ENCODE measurements at places on chromosomes 2 and 18. TPM values are rescaled to one million over a fixed set of nuclear protein-coding genes. Genes with fewer than 3 reads are reported as not detected.
A peak's percentile ranks its signal among the peaks of the same experiment; 100 is the strongest.

The IL1B gene
- total RNA-seq = not detected

The HMSD gene
- total RNA-seq = 9.8 TPM

The OSR1 gene
- not detected for total RNA-seq

The ARMC9 gene
- total RNA-seq = 5.3 TPM

The MLPH gene
- total RNA-seq = not detected

The MFF gene
- 64.6 TPM for total RNA-seq

The CNGA3 gene
- not detected for total RNA-seq

The STPG4 gene
- not detected for total RNA-seq

The CAPN14 gene
- total RNA-seq = 0.40 TPM

The CHST10 gene
- 15.5 TPM for total RNA-seq

The NPHP1 gene
- 2.5 TPM for total RNA-seq

The ONECUT2 gene
- not detected for total RNA-seq

DNA sequence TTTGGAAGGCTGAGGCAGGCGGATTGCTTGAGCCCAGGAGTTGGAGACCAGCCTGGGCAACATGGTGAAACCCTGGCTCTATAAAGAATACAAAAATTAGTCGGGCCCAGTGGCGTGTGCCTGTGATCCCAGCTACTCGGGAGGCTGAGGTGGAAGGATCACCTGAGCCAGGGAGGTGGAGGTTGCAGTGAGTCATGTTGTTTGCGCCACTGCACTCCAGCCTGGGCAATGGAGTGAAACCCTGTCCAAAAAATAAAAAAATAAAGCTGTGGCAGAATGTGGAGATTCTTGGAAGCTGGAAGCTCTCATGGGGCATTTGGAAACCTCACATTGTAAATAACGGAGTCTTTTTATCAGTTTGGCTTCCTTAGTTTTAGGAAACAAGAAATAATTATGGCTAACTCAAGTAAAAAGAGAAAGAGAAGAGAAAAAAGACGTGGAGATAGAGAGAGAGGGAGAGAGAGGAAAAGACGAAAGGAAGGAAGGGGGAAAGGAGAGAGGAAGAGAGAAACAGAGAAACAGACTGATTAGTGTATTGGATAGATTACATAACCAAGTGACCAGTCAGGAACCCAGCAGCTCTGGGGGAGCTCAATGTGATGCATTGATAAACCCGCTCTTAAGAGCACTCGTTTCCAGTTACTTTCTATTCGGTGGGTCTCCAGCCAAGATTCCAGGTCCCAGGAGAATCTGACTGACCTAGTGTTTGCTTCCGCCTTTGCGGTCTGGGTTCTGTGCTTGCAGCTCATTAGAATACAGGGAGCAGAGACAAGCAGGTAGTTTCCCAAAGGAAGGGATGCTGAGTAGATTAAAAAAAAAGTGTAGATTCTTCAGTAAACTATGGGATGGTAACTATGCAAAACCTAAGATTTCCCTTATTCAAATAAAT is 1.1 kb upstream of the SPAST start:
- no peaks in the 10 kb centered on the region for H3K36me3 ChIP-seq
- DNase-seq = no peak
- peak overlapping the region; percentile 78 for H3K27ac ChIP-seq
- peak overlapping the region; percentile 92 for H3K4me3 ChIP-seq
- H3K4me1 ChIP-seq = peaks cover 18% of the 10 kb centered on the region

DNA sequence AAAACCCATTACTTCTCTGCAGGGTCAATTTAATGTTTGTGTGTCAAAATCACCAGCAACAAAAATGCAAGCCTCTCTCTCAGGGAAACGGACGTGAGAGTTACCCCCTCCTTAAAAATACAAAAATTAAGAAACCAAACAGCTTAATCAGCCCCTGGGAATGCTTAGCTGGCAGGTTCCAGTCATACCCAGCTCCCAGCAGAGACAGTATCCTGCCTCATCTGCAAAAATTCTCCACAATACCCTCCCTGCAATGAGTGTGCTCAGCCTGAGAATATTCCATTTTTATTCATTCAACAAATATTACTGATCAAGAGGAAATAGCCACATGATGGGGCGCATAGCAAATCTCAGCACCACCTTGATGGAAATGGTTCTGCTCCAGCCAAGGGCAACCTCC is 36.3 kb downstream of the ST8SIA5 start:
- H3K4me3 ChIP-seq = no peak overlapping the region
- H3K4me1 ChIP-seq = no peaks in the 10 kb centered on the region
- DNase-seq = no peak
- H3K27ac ChIP-seq = no peak overlapping the region

GRCh38 chr2:100806550-100806949 is 13.4 kb upstream of the NPAS2 start:
- no peak overlapping the region for H3K27ac ChIP-seq
- no peak overlapping the region for H3K4me3 ChIP-seq
- no peaks in the 10 kb centered on the region for H3K36me3 ChIP-seq

GRCh38 chr2:39380525-39381150 is 56.4 kb downstream of the MAP4K3 start:
- DNase-seq = no peak
- no peak overlapping the region for H3K27ac ChIP-seq

- H3K4me1 ChIP-seq = no peaks in the 10 kb centered on the region
- H3K27me3 ChIP-seq = no peaks in the 10 kb centered on the region
- no peak overlapping the region for H3K27ac ChIP-seq
These were observed 1239.5 kb upstream of the ZEB2 start for GRCh38 chr2:145759228-145759915.

DNA sequence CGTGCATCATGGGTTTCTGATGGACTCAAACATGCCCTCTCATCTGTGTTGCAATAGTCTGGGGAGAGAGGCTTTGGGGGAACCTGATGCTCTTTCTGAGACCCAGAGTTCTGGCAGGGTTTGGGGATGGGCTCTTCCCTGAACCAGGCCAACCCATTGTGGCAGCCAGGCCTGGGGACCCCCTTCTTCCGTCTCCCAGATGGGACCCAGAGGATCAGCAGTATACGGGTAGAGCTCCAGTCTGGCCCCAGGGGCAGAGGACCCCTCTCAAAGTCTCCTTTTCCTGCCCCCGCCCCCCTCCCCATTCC is 333.7 kb downstream of the DYSF start:
- no peak overlapping the region for H3K4me3 ChIP-seq
- H3K4me1 ChIP-seq = no peaks in the 10 kb centered on the region
- H3K27ac ChIP-seq = no peak overlapping the region

GRCh38 chr2:175353275-175353674 is 171.8 kb upstream of the ATP5MC3 start:
- H3K4me1 ChIP-seq = no peaks in the 10 kb centered on the region
- no peak for DNase-seq
- no peak overlapping the region for H3K4me3 ChIP-seq
- H3K36me3 ChIP-seq = no peaks in the 10 kb centered on the region

DNA sequence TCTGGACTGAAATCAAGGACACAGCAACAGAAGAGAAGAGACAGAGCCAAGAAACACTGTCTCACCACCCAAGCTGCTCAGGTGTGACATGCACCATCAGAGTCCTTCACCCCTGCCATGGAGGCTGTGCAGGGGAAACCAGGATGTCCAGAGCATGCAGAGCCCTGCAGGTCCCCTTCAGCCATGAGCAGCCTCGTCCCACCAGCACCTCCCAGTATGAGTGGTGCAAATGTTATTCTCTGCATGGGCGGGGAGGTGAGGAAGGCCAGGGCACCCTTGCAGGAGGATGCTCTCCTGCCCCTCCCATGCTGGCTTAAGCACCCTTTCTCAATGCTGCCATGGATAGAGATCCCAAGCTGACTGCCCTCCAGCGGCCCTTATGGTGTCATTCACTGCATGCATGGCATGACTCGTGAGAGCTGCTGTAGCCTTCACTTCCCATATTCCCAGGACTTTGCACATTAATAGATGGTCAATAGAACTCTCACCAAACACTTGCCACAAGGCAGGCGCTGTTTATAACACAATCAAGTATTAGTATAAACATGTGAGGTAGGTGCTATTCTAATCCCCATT is 171.0 kb downstream of the ANAPC1 start:
- no peaks in the 10 kb centered on the region for H3K27me3 ChIP-seq
- no peaks in the 10 kb centered on the region for H3K4me1 ChIP-seq
- no peak overlapping the region for H3K27ac ChIP-seq
- no peak for DNase-seq
- no peak overlapping the region for H3K4me3 ChIP-seq

DNA sequence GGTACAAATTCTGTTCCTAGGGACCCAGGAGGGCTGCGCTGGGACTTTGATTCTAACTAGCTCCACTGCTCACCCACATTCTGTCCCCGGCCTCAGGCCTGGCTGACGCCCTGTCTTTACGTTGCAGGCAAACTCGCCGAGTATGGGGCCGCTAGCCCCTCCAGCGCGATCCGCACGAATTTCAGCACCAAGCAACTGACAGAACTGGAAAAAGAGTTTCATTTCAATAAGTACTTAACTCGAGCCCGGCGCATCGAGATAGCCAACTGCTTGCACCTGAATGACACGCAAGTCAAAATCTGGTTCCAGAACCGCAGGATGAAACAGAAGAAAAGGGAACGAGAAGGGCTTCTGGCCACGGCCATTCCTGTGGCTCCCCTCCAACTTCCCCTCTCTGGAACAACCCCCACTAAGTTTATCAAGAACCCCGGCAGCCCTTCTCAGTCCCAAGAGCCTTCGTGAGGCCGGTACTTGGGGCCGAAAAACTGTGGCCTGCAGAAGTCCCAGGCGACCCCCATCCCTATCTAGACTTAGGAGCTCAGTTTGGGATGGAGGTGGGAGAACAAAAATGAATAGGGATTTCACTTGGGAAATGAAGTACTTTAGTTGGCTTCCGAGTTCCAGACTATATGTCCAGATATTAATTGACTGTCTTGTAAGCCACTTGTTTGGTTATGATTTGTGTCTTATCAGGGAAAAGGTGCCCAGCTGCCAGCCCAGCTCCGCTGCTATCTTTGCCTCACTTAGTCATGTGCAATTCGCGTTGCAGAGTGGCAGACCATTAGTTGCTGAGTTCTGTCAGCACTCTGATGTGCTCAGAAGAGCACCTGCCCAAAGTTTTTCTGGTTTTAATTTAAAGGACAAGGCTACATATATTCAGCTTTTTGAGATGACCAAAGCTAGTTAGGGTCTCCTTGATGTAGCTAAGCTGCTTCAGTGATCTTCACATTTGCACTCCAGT is 1.5 kb downstream of the HOXD1 start:
- H3K4me1 ChIP-seq = peaks cover 11% of the 10 kb centered on the region
- no peak overlapping the region for H3K27ac ChIP-seq
- peak overlapping the region; percentile 2 for H3K4me3 ChIP-seq

- no peak for DNase-seq
- H3K4me3 ChIP-seq = no peak overlapping the region
- no peak overlapping the region for H3K27ac ChIP-seq
- no peaks in the 10 kb centered on the region for H3K27me3 ChIP-seq
These were observed 112.9 kb downstream of the CDK15 start for GRCh38 chr2:201919308-201919634.

- H3K4me3 ChIP-seq = no peak overlapping the region
- DNase-seq = no peak
- no peaks in the 10 kb centered on the region for H3K36me3 ChIP-seq
- no peaks in the 10 kb centered on the region for H3K4me1 ChIP-seq
These were observed 8.5 kb upstream of the ATP8B1 start for GRCh38 chr18:57811477-57812125.

DNA sequence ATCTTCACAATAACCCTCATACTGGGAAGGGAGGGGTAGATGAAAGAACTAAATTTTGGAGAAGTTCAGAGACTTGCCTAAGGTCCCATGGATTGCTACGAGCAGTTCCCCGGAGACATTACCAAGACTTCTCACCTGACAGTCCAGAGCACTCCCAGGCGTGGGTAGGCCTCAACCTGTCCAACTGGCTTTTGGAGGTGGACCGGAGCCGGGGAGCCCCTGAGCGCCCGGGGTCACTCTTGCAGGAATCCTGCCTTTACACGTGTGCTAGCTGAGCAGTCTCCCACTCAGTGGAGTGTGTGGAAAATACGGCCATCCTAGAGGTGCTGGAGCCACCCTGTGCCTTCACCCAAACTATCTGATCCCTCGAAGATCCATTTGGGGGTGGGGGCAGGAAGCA is 8.0 kb downstream of the POMC start:
- DNase-seq = no peak
- H3K27me3 ChIP-seq = no peaks in the 10 kb centered on the region
- no peaks in the 10 kb centered on the region for H3K36me3 ChIP-seq
- H3K4me3 ChIP-seq = peak overlapping the region; percentile 43
- no peak overlapping the region for H3K27ac ChIP-seq

- no peak overlapping the region for H3K4me3 ChIP-seq
- H3K36me3 ChIP-seq = no peaks in the 10 kb centered on the region
- DNase-seq = no peak
- H3K27me3 ChIP-seq = no peaks in the 10 kb centered on the region
These were observed 551.1 kb downstream of the TNS1 start for GRCh38 chr2:217451666-217452065.

- no peaks in the 10 kb centered on the region for H3K27me3 ChIP-seq
- DNase-seq = peak; percentile 29
- peaks cover 18% of the 10 kb centered on the region for H3K4me1 ChIP-seq
- H3K4me3 ChIP-seq = peak overlapping the region; percentile 89
- peaks cover 6% of the 10 kb centered on the region for H3K36me3 ChIP-seq
These were observed 624 bp downstream of the METTL8 start for GRCh38 chr2:171432969-171433762.

DNA sequence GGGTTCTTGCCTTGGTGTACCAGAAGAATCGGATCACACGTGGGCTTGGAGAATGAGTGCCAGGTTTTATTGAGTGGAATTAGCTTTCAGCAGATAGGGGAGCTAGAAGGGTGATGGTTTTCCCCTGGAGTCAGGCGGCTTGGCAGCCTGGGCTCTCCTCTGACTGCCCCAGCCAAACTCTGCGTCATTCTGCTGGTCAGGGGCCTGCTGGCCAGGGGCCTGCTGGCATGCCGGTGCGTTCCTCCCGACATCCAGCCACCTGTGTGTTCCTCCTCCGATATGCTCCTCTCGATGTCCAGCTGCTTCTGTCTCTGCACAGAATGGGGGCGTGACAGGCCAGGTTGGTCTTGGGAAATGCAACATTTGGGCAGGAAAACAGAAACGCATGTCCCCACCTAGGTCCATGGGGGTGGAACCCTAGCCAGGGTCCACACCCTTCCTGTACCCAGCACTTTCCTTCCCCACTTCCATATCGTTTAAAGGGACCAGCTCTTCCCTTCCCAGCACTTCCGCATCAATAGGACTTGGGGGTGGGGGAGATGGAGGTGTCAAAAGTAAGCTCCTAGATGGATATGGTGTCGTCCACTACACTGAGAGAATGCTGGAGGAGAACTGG is 85.3 kb downstream of the VWA3B start:
- no peak overlapping the region for H3K27ac ChIP-seq
- no peaks in the 10 kb centered on the region for H3K4me1 ChIP-seq
- no peak overlapping the region for H3K4me3 ChIP-seq

GRCh38 chr18:78247615-78248289 is 731.9 kb upstream of the SALL3 start:
- no peak overlapping the region for H3K4me3 ChIP-seq
- no peak overlapping the region for H3K27ac ChIP-seq
- H3K27me3 ChIP-seq = no peaks in the 10 kb centered on the region
- H3K4me1 ChIP-seq = no peaks in the 10 kb centered on the region

GRCh38 chr2:176872406-176872805 is 340.2 kb upstream of the HNRNPA3 start:
- no peaks in the 10 kb centered on the region for H3K27me3 ChIP-seq
- H3K4me1 ChIP-seq = no peaks in the 10 kb centered on the region
- no peak overlapping the region for H3K4me3 ChIP-seq
- no peak overlapping the region for H3K27ac ChIP-seq
- no peak for DNase-seq
